ENCODE measurements at places on chromosomes 13 and 19. TPM values are rescaled to one million over a fixed set of nuclear protein-coding genes. Genes with fewer than 3 reads are reported as not detected.
A peak's percentile ranks its signal among the peaks of the same experiment; 100 is the strongest.

Gene COX6B2
- not detected for total RNA-seq

Gene ZNF296
- 2.3 TPM for total RNA-seq

Gene ZBTB32
- total RNA-seq: 0.43 TPM

Gene TARM1
- not detected for total RNA-seq

Gene ZNF729
- total RNA-seq: not detected

Gene VSIG10L
- 11.3 TPM for total RNA-seq

Gene KLC3
- total RNA-seq: 0.23 TPM

GRCh38 chr13:92251671-92252210 lies 853.3 kb downstream of the GPC5 start:
- no peak for DNase-seq

DNA sequence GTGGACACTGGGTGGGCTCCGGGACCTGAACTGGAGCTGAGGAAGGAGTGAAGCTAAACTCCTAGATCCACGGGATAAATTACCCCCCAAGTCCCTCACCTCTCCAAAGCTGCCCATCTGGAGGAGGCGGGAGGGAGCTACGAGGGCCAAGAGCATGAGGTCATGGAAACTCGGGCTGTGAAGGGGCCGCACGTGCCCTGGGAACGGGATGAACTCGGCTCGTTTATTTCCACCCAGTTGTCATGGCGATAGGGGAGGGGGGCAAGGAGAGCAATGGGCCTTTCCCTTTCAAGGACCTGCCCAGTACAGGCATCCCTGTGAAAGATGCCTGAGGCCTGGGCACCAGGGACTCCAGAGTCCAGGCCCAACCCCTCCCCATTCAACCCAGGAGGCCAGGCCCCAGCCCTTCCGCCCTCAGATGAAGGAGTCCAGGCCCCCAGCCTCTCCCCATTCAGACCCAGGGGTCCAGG lies 3.8 kb downstream of the PPP1R12C start:
- DNase-seq: peak; percentile 81

DNA sequence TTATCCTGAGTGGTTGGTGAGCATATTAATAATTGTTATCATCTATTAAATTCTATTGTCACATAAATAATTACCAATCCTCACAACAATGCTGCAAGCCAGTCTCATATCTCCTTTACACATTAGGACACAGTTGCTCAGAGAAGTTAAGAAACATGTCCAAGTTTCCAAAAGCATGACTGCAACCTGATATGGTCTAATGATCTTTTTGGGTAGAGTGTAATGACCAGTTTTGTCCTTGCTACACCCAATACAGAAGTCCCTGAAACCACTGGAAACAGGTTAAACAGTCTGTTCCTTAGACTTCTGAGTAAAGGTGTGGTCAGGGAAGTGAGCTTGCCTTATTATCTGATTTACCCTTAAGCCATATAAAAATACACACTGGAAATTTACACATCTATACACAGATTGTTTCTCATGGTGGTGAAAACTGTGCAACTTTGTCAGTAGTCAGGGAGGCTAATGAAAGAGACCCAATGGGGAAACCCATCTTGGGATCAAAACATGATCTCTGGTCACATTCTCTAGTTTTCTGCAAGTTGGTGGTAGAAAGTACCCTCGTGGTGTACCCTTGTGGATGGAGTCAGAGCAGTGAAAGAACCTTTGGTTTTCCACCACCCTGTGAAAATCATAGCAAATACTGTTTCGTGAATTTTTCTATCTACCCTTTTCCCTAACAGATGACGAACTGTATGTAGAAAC lies 146.0 kb upstream of the KLF12 start:
- no peak for DNase-seq

GRCh38 chr19:917323-918151 lies at the start of gene KISS1R:
KISS1R (plus strand) TSS chr19:917333; CDS start chr19:917503, 170 bp downstream.
- DNase-seq: no peak

GRCh38 chr13:97826421-97827012 lies 127.0 kb upstream of the IPO5 start:
- no peak for DNase-seq

DNA sequence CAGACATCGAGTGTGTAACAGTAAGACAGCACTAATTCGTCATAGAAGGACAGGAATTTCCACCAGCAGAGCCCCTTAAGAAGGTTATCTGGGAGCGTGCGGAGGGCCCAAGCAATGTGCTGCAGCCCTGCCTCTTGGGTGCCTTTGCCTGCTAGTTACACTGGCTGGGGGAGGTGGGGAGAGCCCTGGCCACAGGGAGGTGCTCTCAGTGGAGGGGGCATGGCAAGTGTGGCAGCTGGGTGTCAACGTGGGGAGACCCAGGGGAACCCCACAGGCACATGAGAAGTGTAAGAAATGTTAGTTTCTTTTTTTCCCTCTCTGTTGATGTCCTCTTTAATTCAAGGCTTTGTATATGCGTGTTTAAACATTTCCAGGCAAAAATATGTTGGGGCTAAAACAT lies 50.9 kb upstream of the TMTC4 start:
- no peak for DNase-seq

GRCh38 chr13:44318161-44318560 lies 55.5 kb upstream of the SERP2 start:
- DNase-seq: no peak

DNA sequence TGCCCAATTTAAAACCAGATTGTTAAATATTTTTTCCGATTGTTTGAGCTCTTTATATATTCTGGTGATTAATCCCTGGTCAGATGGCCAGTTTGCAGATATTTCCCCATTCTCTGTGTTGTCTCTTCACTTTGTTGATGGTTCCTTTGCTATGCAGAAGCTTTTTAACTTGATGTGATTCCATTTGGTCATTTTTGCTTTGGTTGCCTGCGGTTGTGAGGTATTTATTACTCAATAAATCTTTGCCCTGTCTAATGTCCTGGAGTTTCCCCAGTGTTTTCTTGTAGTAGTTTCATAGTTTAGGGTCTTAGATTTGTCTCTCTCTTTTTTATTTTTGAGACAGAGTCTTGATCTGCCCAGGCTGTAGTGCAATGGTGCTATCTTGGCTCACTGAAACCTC lies 23.8 kb upstream of the LMO7 start:
- DNase-seq: no peak

- DNase-seq: no peak
Observed at GRCh38 chr19:7933411-7933810, 7.5 kb upstream of the CTXN1 start.

- peak; percentile 71 for DNase-seq
Observed at GRCh38 chr19:4186087-4186993, 3.9 kb downstream of the ANKRD24 start.

- DNase-seq: peak; percentile 46
Observed at GRCh38 chr13:24032674-24033073, 127.8 kb upstream of the SPATA13 start.

- DNase-seq: no peak
Observed at GRCh38 chr13:103324641-103325040, 258.4 kb upstream of the SLC10A2 start.

GRCh38 chr19:19443902-19444680 lies 38.6 kb downstream of the GATAD2A start:
- no peak for DNase-seq

DNA sequence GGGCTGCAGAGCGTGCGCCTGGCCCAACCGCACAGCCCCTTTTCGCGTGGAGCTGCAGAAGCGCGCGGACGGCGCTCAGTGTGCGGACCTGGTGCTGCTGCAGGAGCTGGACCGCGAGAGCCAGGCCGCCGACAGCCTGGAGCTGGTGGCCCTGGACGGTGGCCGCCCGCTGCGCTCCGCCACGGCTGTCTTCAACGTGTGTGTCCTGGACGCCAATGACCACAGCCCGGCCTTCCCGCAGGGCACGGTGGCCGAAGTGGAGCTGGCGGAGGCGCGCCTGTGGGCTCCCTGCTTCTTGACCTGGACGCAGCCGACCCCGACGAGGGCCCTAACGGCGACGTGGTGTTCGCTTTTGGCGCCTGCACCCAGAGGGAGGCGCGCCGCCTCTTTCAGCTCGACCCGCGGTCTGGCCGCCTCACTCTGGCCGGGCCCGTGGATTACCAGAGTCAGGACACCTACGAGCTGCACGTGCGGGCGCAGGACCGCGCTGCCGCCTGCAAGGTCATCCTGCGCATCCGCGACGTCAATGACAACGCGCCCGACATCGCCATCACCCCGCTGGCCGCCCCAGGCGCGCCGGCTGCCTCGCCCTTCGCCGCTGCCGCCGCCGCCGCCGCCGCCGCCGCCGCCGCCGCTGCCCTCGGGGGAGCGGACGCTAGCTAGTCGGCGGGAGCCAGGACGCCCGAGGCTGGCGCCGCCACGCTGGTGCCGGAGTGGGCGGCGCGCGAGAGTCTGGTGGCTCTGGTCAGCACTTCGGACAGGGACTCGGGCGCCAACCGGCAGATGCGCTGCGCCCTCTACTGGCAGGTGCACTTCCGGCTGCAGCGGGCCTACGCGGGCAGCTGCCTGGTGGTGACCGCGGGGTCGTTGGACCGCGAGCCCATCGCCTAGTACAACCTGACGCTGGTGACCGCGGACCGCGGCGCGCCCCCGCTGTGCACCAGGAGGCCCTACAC lies 172.2 kb downstream of the OLFM4 start:
- DNase-seq: peak; percentile 49

- DNase-seq: no peak
Observed at GRCh38 chr19:46603752-46604231, 2.7 kb downstream of the CALM3 start.

DNA sequence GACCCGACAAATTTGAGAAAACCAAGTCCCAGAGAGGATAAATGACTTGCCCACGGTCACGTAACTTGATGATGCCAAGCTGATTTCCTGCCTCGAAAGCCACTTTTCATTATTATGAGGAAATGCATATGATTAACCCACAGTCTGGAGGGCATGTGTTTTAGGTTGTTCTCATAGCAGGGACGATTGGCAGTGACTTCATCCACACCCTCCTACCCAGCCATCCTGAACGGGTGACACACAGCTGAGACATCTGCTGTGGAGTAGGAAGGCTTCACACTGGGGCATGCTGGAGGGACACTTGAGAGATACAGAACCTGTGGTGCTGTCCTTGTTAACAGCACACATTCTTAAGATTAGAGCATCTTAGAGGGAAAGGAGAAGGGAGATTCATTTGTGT lies 65.4 kb upstream of the WDFY2 start:
- DNase-seq: no peak

DNA sequence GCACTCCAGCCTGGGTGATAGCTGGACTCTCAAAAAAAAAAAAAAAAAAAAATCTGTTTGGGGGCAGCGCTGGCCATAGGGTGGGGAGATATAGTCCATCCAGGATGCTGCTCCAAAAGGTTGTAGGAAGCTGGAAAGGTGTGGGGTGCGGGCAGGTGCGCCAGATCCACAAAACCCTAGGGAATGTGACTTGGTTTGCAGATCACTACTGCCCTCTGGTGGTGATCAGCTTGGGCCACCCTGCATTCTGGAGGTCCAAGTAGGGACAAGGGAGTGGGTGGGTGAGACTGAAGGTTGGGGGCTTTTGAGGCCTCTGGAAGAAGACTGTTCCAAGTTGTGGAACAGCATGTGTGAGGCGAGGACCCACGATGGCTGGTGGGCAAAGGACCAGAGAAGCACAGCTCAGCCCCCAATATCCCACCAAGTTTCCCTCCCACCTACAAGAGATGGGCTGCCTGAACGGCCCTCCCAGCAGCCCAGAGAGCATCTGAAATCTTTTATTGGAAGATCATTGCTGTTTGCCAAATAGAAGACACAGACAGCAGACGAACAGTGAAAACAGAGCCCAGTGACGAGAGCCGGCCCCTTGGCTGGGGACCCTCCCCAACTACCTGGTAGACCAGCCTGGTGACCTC lies 10.4 kb upstream of the TYK2 start:
- DNase-seq: peak; percentile 76

DNA sequence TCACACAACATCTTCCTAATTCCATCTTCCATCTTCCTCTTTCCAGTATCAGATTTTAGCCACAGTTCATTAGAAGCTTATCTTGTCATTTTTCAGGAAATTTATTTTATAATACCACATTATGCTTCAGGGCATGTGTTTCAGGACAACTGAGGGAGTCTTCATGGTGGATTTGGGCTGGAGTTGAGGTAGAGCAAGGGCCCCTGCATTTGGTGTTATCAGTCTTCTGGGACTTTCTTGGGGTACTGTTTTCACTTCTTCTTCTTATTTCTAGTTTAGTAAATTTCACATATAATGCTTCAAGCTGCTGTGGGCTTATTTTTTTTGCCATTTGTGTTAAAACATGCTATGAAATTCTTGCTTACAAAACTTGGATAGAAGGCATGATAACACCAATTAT lies 188.7 kb downstream of the LHFPL6 start:
- DNase-seq: no peak
